ENCODE measurements at places on chromosomes 13 and 19. TPM values are rescaled to one million over a fixed set of nuclear protein-coding genes. Genes with fewer than 3 reads are reported as not detected.

DNA sequence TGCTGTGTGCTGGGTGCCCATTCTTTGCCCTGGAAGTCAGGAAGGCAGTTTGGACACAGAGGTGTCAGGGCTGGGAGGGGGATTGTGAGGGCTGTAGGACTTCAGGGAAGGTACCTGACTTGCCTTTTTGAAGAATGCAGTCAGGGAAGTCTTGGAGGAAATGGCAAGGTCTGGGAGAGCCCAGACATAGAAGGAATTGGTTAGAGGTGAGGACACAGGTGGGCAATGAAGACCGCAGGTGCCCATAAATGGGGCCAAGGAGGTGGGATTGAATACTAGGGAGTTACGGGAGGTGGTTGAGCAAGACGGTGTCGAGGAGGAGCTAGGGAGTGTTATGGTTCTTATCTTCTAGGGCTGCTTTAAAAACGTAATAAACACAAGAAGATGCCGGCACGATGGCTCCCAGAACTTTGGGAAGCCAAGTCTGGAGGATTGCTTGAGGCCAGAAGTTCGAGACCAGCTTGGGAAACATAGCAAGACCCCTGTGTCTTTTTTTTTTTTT lies 1.4 kb upstream of the DDA1 start:
- no peak for DNase-seq

- no peak for DNase-seq
These were observed 1.7 kb upstream of the IFT88 start for GRCh38 chr13:20565115-20565736.

- no peak for DNase-seq
These were observed 608 bp downstream of the CD70 start for GRCh38 chr19:6590258-6590826.

DNA sequence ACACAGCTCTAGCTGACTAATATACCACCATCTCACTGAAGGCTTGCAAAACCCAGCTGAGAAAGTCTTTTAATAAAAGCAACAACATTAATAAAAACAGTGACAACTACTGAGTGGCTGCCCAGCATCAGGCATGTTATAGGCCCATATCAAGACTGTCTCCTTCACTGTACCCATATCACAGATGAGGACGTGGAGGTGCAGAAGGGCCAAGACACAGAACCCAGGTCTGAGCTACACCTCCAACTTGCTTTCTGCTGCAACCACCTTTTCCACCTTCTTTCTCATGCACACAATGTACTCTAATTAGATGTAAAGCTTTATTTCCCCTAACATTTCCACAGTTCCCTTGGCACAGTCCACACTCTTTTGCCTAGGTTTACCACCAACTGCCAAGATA lies 10.7 kb upstream of the MED26 start:
- no peak for DNase-seq

- no peak for DNase-seq
These were observed 24.3 kb upstream of the CEACAM21 start for GRCh38 chr19:41551711-41552110.

DNA sequence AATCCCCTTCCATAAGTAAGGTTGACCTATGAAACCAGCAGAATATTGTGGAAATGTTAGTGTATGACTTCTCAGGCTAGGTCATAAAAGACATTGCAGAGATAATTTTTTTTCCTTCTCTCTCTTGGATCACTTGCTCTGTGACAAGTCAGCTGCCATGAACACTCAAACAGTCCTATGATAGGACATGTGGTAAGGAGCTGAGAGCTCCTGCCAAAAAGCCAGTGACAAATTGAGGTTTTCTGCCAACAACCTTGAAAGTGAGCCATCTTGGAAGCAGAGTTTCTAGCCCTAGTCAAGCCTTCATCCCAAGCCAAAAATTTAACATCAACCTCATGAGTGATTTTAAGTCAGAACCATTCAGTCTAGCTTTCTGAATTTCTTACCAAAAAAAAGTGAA lies 270.9 kb upstream of the NBEA start:
- no peak for DNase-seq

DNA sequence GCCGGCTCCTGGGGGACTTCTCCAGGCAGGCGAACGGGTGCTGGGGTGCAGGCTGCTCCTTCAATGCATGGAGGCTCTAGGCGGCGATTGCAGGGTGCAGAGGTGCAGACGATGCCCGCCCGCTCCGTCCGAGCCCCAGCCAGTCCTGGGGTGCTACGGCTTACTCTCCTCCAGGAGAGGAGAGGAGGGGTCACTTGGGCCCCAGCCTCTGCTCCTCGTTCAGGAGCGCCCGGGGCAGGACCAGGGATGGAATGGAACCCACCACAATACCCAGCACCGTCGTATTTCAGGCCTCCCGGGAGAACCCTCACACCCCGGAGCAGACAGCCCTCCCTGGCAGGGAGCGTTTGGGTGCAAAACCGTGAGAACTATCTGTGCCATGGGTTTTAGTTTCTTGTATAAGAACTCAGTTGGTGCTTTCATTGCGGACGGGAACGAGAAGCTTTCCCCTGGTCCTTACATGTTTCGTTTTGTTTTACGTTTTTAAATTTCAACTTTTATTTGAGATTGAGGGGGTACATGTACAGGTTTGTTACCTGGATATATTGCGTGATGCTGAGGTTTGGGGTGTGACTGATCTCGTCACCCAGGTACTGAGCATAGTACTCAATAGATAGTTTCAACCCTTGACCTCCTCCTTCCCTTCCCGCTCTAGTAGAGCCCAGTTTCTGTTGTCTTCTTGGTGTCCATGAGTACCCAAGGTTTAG lies 46.8 kb downstream of the ARHGEF18 start:
- DNase-seq: no peak

DNA sequence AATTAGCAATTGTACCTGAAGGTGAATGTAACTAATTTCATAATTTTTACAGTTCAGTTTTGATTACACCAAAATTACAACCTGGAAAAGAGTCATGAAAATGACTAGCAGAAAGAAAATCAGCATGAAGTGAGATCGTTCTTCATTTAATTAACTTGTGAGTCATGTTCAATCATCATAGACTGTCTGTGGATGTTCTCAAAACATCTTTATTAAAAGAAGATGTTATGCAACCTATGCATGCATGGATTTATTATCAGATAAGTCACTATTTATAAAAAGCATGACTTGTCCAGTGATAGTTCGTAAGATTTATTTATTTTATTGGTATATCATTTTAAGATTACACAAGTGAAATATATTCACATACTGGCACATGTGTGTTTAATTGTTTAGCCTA lies 245.9 kb downstream of the ITGBL1 start:
- DNase-seq: no peak

Gene SHC2
- polyA plus RNA-seq: 33.1 TPM

Gene AMH
- 2.8 TPM for polyA plus RNA-seq

Gene UHRF1
- 27.3 TPM for polyA plus RNA-seq

Measured in renal cortex interstitium (tissue), 15 donors.